ENCODE measurements at places on chromosomes 4 and X.

GRCh38 chr4:96073461-96073860 lies 233.6 kb downstream of the PDHA2 start:
- DNase-seq = no peak

- no peak for DNase-seq
Observed at GRCh38 chrX:1434871-1435240, 17.9 kb downstream of the ASMTL start.

- DNase-seq = no peak
Observed at GRCh38 chr4:10684631-10685030, at the start of gene CLNK. CLNK (minus strand) TSS chr4:10684768; CDS start chr4:10667869, 16,899 bp downstream.

GRCh38 chr4:168836490-168836889 lies 173.6 kb downstream of the CBR4 start:
- DNase-seq = no peak

DNA sequence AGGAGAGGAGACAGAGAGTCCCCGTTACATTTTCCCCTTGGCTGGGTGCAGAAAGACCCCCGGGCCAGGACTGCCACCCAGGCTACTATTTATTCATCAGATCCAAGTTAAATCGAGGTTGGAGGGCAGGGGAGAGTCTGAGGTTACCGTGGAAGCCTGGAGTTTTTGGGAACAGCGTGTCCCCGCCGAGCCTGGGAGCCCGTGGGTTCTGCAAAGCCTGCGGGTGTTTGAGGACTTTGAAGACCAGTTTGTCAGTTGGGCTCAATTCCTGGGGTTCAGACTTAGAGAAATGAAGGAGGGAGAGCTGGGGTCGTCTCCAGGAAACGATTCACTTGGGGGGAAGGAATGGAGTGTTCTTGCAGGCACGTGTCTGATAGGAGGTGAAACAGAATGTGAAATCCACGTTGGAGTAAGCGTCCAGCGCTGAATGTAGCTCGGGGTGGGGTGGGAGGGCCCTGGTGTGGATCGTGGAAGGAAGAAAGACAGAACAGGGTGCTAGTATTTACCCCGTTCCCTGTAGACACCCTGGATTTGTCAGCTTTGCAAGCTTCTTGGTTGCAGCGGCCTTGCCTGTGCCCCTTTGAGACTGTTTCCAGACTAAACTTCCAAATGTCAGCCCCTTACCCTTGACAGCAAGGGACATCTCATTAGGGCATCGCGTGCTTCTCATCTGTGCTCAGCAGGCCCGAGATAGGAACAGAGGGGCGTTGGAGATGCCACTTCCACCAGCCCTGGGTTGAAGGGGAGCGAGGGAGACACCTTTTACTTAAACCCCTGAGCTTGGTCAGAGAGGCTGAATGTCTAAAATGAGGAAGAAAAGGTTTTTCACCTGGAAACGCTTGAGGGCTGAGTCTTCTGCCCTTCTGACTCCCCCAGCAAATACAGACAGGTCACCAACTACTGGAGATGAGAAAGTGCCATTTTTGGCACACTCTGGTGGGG lies 2.7 kb downstream of the SHOX start:
- DNase-seq = no peak

GRCh38 chr4:16142598-16143310 lies 58.9 kb upstream of the PROM1 start:
- DNase-seq = no peak

DNA sequence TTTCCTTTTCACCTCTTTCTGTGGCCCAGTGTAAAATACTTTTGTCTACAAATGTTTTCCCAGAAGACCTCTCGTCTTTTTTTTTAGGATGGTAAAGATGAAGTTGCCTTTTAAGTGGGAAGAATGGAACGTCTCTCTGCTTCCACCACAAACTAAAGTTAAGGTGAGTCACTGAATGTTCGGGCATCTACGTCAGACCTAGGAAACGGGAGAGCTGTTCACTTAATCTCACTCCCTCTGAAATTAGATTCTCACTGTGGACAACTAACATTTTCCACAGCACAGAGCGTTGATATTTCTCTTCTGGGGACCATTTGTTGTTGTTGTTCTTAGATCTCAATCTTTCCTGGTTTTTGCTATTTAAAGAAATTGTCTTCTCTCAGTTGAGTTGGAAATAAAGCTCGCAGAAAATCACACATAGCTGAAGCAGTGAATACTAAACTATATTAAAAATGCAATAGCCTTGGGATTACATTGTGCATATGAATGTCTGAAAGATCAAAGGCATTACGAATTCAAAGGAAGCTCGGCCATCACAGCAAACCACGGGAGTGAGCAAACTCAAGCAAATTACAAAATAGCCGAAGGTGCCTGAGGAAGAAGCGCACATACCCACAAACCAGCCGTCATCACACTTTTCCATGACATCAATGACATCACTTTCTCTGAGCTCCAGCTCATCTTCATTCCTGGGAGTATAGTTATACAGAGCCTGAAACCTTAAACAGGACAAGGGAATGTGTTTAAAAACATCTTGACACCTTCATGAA lies 53.9 kb upstream of the PDLIM3 start:
- DNase-seq = no peak

DNA sequence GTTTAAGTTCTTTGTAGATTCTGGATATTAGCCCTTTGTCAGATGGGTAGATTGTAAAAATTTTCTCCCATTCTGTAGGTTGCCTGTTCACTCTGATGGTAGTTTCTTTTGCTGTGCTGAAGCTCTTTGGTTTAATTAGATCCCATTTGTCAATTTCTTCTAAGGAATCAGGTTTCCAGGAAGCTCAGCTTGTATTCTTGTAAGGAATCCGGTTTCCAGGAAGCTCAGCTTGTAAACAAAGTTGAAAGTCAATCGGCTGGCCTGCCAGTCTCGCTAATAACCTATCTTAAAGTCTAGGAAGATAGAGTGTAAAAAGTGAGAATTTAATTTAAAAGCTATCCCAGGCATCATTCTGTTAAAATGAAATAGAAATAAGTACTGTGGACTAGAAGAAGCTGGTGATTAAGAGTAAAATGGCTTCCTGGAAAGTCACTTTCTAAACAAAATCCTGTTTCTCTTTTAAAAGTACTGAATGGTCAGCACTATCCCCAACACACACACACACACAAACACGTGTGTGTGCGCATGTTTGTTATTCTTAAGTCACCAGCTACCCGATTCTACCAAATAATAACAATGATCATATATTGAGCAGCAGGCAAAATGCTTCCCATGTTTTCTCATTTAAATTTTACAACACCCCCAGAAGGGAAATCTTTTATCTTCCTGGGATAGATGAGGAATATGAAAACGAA lies 171.7 kb downstream of the PAPSS1 start:
- DNase-seq = no peak

- DNase-seq = no peak
Observed at GRCh38 chr4:966266-967112, 6.9 kb downstream of the DGKQ start.

DNA sequence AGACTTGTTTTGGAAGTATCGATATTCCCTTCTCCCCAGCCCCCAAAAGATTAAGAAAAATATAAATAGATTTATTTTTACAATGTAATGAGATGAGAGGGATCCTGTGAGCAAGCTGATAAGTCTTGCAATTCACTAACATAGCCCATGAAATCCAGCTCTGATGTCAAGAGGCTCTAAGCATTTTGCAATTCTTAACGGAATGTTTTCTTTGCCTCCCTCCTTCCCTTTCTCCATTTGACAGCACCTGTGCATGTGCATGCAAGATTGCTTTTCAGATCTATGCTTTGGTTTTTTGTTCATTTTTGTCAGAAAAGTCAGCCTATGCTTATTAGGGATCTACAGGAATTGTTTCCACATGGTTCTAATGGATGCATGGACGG lies 169.9 kb downstream of the SLIT2 start:
- no peak for DNase-seq

DNA sequence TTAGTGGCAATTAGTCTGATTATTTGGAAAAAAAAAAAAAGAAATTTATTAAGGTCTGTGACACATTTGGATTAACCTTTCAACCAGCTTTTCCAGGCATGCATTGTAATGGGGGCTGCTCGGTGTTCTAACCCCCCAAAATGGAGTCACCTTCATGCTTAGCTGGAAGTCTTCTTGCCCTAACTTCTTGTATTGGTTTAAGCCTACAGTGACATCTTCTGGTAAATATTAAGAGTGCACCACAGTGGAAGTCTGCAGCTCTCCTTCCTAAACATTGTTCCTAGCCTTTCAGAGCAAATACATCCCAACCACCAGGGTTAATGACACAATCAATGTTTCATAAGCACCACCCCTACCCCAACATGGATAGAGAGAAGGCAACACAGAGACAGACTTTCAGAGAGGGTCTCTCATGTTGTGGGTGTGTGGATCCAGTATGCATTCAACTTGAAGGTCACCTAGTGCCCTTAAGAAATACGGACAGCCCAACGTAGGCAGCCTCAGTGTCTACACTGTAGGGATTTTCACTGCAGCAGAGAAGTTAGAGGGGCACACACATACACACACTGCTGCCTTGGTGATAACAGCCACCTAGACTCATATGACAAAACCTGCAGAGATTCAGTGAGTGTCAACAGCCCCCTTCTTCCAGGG lies 142.9 kb upstream of the MBNL3 start:
- no peak for DNase-seq

- DNase-seq = no peak
Observed at GRCh38 chrX:26253526-26253925, 37.6 kb downstream of the MAGEB5 start.

GRCh38 chr4:76630741-76631140 lies 195.7 kb downstream of the SHROOM3 start:
- DNase-seq = no peak

- no peak for DNase-seq
Observed at GRCh38 chr4:157572951-157573350, 352.4 kb downstream of the GRIA2 start.

DNA sequence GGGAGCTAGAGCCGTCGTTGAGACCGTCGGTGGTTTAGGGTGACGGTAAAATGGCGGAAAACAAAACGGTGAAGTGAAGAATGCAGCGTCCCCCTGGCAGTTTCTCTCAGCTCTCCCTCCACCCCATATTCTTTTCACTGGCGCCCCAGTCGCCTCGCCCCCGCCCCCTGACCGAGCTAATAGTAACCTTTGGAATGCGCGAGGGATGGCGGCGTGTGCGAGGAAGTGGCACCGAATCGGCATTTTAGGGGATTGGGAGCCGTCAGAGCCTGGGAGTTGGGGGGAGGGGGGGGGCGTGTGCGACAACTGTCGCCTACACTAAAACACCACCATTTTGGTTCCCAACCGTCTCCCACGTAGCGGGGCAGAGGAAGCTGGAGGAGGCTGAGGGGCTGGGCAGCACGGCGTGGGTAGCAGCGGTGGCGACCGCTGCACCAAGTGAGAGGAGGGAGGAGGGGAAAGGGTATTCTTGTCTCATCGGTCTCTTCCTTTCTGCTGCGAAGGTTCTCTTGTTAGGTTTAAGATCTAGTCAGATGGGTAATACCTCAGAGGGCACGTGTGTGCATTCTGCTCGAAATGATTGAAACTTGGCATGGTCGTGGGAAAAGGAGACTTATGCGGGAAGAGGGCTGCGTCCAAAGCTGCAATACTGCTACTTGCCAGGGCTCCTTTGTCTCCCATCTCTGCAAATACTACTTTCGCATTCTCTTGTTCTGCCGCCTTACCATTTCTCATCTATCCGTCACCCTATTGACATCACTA lies 840 bp downstream of the ZNF711 start:
- peak; percentile 70 for DNase-seq

GRCh38 chr4:181536196-181536746 lies 706.9 kb upstream of the TENM3 start:
- no peak for DNase-seq

DNA sequence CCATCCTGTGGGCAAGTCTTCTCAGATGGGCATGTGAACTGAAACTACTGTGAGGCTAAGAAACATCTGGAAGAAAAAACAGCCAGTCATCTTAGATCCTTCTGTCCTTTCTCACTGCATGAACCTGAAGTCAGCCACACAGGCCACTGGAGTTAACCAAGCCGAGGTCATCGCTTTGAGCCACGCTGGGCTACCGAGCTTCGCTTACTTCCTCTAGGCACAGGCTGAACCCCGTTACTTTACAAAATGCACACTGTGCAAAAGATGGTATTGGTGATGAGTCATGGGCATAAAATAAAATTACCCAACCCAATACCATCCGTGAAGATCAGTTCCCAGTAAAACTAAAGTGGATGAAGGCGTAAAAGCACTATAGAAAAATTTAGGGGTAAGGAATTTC lies 86.2 kb downstream of the MTMR1 start:
- DNase-seq = no peak

DNA sequence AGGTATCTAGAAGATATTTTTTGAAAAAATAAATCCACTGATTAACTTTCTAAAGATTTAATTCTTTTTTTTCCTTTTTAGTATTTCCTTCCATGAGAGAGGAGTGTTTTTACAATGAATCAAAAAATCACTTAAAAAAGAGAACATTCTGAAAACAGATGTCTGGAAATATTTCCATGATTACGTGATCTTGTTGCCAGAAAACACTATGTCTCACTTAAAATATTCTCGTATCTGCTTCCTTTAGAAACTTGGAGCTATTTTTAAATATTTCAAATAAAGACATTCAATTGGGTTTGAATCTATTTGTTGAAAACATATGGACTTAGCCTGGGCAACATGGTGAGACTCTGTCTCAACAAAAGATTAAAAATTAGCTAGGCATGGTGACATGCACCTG lies 232.8 kb upstream of the RASGEF1B start:
- DNase-seq = no peak

DNA sequence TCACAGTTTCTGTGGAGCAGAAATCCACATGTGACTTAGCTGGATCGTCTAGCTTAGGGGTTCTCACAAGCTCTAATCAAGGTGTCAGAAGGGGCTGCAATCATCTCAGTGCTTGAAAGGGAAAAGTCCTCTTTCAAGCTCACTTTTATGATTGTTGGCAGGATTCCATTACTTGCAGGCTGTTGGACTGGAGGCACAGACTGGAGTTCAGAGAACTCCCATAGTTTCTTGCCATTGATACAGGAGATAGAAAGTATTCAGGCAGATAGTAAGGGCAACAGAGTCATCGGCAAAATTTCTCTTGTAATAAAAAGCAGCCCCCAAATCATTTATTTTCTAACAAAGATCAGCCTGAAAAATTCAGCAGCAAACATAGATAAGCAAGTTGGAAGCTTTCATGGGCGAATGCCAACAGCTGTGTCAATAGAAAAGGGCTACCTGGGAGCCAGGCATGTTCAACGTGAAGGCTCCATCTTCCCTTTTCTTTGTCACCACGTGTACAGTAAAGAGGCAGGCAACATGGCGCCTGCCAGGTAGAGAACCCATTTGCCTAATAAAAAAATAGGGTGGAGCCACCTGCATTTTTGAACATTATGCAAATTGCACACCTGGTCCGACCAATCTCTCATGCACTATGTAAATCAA lies 64.4 kb downstream of the CXCL13 start:
- no peak for DNase-seq

DNA sequence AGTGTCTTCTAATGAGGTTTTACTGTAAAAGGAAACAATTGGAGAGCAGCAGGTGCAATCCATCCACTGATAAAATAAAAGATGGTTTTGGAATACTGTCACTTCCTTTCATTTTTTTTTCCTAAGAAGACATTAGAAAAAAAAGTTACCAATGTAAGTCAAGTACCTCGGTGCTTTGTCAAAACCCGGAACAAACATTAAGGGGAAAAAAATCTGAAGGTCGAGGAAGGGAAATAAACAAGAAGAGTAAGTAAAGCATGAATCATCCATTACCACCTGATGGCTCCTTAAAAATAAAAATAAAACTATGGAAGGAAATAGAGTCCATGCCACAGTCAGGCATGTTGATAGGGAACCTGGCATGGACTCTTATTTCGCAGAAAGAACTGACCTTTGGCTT lies 15.3 kb upstream of the XPNPEP2 start:
- no peak for DNase-seq

GRCh38 chrX:34350561-34351335 lies 218.6 kb upstream of the FAM47A start:
- DNase-seq = no peak

GRCh38 chrX:21926116-21926515 lies 14.4 kb upstream of the SMS start:
- DNase-seq = no peak
